T47D (cell line): ENCODE measurements at places on chromosomes 16 and 17.

- DNase-seq = peak; percentile 22
Measured at GRCh38 chr16:87056083-87056482, 261.1 kb downstream of the C16orf95 start.

- DNase-seq = no peak
Measured at GRCh38 chr17:6547336-6547735, 9.0 kb downstream of the PITPNM3 start.

DNA sequence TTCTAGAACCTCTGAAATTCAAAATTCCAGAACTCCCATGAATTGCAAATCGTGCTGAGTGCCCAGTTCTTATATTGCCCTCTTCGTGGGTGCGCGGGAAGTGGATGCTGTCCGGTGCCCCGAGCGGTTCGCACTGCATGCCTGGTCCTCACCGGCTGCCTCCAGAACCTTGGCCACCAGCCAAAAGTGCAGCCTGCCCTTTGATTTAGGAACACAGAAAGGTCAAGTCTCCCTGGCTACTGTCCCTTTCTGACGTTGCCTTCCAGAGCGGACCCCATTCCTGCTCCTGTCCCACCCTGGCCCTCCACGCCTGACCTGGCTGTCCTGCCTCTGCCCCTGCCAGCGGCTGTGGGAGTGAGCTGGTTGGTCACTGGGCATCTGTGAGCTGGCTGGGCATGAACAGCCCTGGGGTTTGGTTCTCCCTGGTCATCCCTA lies 9.7 kb downstream of the NEUROD2 start:
- DNase-seq = no peak

- DNase-seq = no peak
Measured at GRCh38 chr17:80938556-80938955, 53.1 kb upstream of the CHMP6 start.

DNA sequence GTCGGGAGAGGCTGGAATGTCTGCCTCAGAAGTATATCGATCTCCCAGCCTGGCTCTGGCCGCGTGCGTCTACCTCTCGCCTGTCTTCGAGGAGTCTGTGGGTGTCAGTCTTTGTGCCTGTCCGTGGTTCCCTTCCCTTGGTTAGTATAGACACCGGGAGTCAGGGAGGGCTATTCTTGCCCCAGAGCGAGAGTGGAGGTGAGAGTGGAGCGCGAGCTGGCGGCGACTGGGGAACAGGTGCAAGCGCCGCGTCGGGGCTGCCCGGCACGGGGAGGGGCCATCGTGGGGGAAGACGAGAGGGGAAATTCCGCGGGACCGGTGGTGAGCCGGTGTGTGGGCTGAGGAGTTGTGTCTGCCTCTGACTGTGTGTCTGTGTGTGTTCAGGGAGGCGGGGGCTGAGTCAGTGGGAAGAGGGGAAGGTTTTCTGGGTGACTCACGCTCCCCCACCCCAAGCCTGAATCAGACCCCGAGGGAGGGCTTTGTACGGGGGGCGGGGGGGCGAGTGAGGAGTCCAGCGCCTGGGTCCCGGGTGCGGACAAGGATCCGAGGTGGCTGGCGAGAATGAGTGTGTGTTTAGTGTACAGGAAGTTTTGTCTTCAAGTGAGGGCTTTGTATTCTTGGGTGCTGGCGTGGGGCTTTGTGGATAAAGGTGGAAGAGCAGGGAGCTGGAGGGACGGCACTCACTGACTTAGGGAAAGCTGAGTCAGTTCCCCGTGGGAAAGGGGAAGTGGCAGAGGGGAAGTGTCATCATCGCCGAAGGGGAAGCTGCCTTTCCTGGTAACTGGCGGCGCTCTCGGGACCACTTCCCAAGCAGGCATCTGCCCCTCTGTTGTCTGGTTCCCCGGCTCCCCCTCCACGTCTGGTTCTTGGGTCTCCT lies 8.6 kb downstream of the KDM6B start:
- DNase-seq = no peak

DNA sequence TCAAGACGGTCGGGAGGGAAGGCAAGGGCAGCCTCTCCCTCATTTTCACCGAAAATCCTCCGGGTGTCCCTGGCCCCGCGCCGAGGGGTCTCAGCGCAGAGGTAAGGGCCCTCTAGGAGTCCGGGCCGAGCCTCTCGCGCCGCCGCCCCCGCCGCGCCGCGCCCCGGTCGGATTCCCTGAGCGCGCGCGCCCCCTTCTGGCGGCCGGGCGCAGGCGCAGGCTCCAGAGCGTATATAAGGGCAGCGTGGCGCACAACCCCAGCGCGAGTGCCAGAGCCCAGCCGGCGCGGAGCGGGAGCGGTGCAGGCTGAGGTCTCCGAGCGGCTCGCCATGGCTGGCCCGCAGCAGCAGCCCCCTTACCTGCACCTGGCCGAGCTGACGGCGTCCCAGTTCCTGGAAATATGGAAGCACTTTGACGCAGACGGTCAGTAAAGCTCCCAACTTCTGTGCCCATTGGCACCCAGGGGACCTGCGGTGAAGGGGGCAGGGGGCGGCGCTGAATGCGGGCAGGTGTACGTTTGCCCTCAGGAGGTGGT lies at the start of gene CALB2:
CALB2 (plus strand) TSS at position 260 of the 535 bp plus-strand sequence; CDS start at position 330, 70 bp downstream.
- peak; percentile 74 for DNase-seq

- peak; percentile 57 for DNase-seq
Measured at GRCh38 chr16:28543072-28543471, 4.3 kb upstream of the NUPR1 start.

DNA sequence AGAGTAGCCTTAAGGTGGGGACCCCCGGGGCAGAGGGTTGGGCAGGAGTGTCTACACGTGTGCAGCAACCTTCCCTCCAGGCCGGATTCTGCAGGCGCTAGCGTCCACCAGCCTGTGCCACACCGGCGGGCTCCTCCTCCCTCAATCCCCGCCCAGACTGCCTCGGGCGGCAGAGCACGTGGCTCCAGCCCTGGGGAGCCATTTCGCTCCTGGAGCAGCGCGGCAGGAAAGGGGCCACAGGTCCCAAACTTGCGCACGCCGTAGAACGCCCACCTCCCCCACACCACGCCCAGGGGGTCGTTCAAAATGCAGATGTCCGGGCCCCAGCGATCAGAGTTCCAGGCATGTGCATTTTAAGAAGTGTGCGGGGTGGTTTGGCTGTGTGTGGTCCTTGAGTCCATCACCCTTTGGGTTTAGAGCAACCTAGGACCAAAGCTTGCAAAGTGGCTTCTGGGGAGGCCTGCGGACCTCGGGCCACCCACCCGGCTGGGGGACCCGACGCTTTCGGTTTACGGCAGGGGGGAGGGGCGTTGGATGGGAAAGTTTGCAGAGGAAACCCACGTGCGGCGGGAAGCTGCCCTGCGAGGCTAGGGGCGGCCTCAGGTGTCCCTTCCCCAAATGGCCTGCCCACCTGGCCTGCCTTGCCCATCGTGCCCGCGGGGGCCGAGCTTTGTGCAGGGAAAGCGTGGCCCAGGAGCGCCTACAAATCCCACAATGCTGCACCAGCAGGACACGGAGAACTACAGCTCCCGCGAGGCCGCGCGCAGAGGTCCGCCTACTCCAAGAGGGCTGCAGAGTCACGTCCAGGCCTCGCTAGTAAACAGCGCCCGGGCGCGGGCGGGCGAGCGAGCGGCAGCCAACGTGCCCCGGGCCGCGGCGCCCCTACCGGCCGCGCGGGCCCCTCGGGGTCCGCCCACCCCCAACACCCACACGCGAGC lies 1.4 kb downstream of the TFAP4 start:
- DNase-seq = peak; percentile 96

GRCh38 chr16:68866933-68867332 lies 23.6 kb downstream of the TANGO6 start:
- no peak for DNase-seq

DNA sequence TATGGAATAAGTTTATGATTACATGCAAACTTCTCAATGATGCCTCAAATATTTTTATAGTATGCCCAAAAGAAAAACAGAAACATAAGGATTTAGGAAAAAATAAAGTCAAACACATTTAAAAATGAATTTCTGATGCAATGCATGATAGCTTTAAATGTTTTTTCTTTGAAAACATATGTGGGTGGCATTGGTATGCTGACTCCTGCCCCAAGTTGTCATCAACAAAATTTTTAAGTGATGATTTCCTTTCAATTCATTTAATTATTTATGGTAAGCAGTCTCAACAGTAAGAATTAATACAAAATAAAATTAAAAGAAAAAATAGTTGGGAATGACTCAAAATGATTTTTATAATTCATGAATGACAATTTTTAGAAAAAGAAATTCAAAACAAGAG lies 104.9 kb downstream of the CEP112 start:
- no peak for DNase-seq

GRCh38 chr17:78910497-78911284 lies 7.7 kb upstream of the CEP295NL start:
- no peak for DNase-seq

DNA sequence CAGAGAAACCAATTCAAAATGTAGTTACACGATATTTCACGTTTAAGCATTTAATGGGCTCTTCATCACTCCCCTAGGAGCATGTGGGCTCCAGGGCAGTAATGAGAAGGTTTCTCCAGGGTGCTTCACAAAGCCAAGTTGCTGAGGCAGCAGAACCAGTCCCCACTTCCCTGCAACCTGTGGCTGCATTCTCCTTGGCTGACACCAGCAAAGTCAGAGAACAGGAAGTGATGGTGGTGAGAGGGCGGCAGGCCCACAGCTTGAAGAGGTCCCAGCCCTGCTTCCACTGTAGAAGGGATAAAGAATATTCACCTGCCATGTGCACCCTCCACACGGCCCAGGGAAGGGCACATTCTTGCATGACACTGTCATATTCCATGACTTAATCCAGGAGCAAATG lies 133.2 kb downstream of the CBLN1 start:
- no peak for DNase-seq

DNA sequence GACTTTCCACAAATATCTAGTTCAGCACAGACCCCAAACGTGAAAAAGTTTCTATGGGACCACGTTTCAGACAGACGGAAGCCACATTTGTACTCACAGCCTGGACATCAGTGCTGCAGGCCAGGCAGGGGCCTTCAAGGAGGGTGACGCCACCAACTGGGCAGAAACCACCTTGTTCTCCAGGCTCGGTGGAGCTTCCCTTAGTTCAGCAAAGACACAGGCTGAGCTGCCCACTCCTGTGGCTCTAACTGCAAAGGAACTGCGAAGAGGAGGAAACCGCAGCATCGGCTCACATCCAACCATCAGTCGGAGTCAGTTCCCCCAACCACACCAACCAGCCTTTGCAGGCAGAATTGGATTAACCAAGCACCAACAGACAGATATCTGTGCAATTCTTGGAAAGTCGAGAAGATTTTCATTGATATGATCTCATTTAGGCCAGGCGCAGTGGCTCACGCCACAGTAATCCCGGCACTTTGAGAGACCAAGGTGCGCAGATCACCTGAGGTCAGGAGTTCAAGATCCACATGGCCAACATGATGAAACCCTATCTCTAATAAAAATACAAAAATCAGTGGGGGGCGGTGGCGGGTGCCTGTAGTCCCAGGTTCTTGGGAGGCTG lies 73.3 kb upstream of the CNEP1R1 start:
- no peak for DNase-seq

GRCh38 chr16:140175-140857 lies 1.8 kb upstream of the NPRL3 start:
- no peak for DNase-seq

GRCh38 chr17:51191895-51192294 lies 25.7 kb downstream of the NME2 start:
- no peak for DNase-seq

DNA sequence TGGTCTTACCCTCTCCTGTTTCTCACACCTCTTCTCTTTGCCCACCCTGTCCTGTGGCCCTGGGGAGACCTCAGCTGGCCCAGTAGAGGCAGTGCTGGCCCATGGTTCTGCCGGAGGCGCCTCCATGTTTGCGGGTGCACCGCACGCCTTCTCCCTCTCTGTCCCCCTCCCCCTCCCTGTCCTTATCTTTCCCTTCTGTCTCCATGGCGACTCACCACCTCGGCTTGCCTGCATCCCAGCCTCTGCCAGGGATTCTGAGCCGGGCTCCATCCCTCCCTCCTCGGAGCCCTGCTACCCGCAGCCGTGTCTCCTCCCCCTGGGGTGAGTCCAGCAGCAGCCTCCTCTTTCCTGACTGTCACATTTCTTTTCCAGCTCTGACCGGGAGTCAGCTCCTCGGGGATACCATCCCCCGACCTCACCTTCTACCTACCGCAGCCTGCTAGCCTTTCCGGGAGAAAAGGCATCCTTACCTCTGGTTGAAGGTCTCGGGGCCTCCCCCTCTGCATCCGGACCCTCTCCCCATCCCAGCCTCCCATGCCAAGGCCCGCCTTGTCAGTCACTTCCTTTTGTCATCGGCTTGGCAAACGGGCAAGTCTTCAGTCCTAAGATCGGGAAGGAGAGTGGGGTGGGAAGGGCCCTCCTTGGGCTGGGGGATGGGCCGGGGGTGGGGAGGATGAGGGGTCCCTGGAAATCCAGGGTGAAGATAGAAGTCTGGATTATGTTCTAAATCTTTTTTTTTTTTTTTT lies at the start of gene RNF112:
RNF112 (plus strand) TSS at position 358 of the 746 bp plus-strand sequence; CDS start at position 535, 177 bp downstream.
- DNase-seq = no peak

DNA sequence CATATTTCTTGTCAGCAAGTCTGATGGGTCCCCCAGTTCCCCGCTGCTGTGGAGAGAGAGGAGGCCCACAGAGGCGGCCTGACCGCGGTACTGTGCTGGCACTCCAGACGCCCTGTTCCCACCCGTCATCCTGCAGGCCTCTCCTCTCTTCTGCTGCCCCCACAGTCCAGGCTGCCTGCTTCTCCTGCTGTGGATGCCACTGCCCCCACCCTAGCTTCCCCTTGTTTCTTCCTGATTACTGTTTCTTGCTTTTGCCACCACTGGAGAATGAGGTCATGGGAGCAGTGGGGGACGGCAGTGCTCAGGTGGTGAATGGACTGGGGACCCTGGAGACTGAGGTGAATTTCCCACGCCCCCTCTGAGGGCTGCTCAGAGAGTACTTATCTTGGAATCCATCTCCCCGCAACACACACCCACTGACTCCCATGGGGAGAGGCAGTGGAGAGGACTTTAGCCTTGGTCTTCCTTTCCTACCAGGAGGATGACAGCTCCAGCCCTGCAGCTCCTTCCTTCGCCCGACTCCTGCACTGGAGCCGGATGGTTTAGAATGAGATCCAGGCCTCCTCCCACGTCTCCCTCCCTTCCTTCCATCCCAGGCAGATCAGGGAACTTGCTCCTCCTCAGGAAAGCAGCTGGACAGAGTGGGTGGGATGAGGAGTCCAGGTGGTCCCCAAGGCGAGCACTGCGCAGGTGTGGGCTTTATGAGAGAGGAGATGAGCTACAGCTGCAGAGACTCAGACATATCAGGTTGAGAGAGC lies 60.4 kb downstream of the PLXDC1 start:
- no peak for DNase-seq

DNA sequence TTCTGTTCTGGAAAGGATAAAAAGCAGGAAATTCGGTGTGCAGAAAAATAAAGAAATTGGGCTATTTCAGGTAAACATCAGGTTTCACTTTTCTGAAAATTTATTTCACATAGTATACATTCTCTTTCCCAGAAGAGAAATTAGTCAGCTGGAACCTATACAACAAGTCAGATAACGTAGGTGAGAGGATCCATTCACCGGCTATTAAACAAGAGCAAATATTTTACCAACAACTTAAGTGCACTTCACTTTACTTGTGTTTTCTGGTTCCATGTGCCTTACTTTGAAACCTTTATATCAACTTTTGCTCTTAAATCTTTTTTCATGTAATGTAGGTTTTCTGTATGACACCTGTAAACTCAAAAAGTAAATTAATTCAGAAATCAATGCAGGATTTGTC lies 839.7 kb downstream of the CDH11 start:
- DNase-seq = no peak
